GM23338 (cell line): ENCODE measurements at places on chromosomes 3 and 15.

- no peak for DNase-seq
These were observed 6.8 kb upstream of the GATA2 start for GRCh38 chr3:128499724-128500275.

DNA sequence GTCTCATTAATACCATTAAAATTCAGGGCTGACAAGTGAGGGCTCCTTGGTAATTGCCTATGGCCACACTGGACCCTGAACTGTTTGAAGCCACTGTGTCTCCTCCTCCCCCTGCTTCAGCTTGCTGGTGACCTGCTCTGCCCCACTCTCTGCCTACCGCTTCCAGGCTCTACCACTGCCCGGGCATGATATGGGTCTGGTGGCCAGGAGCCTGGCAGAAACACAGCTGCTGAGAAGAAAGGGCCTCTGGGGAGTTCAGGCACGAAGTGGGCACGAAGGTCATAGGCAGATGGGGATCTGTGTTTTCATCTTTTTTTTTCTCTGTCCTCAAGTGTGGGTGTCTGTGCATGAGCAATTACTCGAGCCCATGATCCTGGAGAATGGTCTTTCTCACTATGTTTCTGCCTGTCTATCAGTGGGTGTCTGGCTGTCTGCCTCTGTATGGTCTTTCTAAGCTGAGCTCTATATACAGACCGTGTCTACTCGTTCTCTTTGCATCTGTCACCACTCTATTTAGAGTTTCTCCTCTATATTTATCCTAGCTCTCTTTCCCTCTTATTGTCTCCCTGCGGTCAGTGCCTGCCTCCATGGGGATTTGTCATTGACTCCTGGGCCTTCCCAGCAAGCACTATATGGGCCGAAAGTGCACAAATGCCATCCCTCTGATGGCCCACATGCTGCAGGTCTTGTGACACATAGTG, 42.1 kb upstream of the EPHB1 start:
- DNase-seq = no peak

DNA sequence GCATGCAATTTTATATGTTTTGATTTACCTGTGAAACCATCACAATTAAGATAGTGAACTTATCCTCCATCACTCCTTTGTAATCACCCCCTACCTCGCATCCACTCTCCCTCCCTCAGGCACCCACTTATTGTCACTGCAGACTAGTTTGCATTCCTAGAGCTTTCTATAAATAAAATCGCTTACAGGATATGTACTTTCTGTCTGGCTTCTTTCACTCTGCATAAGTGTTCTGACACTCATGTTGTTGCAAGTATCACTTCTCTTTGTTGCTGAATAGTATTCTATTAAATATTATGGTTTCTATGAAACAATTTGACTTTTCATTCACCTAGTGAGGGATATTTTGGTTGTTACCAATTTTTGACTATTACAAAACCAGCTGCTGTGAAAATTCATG, 139.3 kb downstream of the RSRC1 start:
- DNase-seq = no peak

DNA sequence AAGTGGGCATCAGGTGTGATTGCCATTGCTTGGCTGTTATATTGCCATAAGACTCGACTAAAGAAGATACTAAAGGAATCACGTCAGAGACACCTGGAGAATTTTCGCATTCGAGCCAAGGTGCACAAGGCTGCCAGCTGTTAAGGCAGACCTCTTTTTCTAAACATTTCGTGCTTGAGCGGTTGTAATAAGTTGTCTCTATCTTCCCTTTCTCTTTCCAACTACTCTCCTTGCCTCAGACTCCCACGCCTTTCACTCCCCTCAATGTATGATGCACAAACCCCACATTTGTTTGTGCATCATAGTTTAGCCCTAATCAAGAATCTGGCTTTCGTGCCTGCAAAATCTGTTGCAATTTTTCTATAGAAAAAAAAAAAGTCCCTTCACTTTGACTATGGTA, 118.0 kb downstream of the IQCH start:
- no peak for DNase-seq

DNA sequence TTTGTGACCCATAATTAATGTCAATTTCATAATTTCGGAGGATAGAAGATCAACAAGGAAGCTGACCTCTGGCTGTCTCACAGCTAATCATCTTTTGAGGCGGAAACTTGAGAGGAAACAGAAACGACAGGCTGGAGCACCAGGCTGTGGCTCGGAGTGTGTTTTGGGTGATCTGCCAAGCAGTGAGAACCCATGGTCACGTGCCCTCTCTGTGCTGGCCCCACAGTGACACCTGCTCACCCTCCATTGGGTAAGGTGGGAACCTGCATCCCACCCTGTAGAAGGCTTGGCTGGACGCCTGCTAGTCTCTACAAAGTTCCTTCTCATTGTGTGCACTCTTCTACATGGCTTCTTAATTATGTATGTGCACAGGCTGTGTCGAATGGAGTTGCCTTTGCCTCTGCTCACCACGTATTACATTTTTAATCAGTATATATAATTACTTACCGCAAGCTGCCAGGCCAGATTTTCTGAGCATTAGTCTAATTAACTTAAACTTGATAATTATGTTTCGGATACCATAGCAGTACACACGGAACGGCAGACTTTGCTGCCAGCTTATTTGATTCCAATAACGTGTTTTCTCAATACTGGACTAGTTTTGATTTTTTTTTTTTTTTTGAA, 719.4 kb upstream of the CFAP20DC start:
- DNase-seq = no peak

- no peak for DNase-seq
These were observed 181.3 kb upstream of the WNT5A start for GRCh38 chr3:55668359-55668758.

GRCh38 chr15:68791431-68792283, 29.0 kb downstream of the ANP32A start:
- peak; percentile 36 for DNase-seq

DNA sequence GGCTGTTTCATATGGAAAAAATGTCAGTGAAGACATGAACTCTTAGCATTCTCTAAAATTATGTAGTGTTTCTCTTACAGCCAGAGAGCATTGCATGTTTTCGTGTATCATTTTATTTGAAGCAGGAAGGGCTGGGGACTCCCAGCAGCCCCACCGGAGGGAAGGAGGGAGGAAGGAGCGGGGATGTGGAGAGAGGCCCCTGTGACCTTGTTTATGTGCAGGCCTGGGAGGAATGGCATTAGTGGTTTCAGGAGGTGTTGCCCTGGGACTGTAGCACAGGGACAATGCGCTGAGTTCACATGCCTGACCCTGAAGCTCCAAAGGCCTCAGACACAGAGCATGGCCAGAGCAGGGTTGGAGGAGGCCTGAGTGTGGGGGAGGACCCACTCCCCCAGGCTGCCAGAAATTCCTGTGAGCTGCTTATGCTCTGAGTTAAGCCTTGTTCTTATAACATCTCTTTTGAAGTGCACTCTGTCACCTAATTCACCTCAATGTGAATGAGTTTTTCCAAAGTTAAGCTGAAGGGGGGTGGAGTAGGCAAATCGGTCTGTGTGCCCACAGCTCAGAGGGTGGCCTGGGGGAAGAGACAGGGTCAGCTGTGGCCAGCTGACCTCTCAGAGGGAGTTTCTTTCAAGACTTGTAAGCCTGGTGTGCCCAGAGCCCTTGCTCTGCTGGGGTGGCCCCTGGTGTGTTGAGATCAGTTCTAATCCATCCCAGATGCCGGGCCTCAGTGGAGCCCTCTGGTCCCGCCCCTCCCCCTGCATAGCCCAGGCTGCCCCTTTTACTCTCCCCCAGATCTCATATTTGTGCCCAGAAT, 3.9 kb upstream of the RNU6-1 start:
- DNase-seq = no peak

DNA sequence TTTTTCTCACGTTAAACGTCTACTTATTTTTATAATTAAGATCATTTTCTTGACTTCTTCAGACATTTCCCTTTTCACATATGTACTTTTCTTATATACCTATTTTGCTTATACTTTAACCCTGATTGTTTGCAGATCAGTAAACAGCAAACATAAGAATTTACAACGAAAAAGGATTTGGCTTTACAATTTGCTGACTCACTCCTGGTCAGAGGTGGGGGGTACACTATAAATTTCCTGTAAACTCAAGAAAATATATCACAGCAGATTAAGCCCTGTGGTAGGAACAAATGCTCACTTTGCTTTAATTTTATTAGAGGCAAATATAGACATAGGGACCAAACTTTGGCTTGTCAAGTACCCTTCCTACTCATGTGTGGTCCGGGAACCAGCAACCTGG, 185.0 kb downstream of the PLCL2 start:
- no peak for DNase-seq

DNA sequence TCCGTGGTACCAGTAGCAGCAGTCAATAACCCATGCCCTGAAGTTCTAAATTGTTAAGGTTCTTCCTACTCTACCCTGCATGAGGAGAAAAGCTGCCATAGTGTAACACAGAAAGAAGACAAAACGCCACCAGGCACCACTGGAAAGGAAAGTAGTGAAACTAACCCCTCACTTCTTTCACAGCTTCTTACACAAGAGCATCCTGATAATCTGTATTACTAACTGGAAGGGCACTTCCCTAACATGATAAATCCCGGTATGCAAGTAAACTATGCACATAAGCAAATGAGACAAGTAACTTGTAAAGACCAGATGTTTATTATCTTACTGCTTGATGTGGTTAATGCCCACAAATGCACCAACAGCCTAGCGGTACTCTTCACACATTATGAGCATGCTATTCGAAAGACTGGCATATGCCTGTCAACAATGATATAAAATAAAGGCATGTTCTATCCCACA, 141.3 kb downstream of the ADAM10 start:
- no peak for DNase-seq

- DNase-seq = peak; percentile 75
These were observed 118.6 kb downstream of the ANO10 start for GRCh38 chr3:43503067-43503728.

GRCh38 chr3:157163217-157163953, 3.4 kb upstream of the CCNL1 start:
- DNase-seq = no peak

GRCh38 chr3:45611628-45612081, 17.1 kb downstream of the LIMD1 start:
- DNase-seq = no peak

DNA sequence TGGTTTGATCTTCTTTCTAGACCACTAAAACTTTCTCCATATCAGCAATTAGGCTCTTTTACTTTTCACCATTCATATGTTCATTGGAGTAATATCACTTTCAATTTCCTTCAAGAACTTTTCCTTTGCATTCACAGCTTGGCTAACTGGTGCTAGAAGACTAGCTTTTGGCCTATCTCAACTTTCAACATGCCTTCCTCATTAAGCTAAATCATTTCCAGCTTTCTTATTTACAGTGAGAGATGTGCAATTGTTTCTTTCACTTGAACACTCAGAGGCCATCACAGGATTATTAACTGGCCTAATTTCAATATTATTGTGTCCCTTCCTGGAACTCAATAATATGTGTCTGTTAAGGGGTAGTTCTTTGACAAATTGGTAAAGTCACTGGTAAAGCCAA, 42.8 kb upstream of the PLOD2 start:
- no peak for DNase-seq

DNA sequence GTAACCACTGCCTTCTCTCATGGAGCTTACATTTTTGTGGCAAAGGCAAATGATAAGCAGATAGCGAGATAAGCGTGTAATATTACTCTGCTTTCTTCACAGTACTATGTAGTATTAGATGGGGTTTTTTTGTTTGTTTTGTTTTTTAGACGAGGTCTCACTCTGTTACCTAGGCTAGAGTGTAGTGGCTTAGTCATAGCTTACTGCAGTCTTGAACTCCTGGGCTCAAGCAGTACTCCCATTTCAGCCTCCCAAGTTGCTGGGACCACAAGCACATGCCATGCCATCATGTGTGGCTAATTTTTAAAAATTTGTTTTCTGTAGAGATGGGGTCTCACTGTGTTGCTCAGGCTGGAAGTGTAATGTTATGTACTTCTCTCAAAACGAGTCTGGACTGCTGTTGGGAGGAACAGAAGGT, 22.9 kb downstream of the MBNL1 start:
- no peak for DNase-seq

DNA sequence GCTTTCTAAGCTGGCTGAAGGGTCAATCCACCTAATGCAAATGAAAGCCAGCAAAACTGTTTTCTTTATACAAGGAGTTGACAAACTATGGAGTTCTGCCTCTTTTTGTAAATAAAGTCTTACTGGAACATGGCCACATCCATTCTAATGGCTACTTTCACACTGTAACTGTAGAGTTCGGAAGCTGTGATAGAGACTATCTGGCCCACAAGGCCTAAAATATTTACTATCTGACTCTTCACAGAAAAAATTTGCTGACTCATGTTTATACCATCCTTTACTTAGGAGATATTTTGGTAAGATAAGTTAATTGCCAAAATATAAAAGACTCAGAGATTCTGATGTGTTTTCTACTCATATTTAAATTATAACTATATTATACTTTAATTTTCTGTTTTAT, 93.7 kb upstream of the GK5 start:
- no peak for DNase-seq

DNA sequence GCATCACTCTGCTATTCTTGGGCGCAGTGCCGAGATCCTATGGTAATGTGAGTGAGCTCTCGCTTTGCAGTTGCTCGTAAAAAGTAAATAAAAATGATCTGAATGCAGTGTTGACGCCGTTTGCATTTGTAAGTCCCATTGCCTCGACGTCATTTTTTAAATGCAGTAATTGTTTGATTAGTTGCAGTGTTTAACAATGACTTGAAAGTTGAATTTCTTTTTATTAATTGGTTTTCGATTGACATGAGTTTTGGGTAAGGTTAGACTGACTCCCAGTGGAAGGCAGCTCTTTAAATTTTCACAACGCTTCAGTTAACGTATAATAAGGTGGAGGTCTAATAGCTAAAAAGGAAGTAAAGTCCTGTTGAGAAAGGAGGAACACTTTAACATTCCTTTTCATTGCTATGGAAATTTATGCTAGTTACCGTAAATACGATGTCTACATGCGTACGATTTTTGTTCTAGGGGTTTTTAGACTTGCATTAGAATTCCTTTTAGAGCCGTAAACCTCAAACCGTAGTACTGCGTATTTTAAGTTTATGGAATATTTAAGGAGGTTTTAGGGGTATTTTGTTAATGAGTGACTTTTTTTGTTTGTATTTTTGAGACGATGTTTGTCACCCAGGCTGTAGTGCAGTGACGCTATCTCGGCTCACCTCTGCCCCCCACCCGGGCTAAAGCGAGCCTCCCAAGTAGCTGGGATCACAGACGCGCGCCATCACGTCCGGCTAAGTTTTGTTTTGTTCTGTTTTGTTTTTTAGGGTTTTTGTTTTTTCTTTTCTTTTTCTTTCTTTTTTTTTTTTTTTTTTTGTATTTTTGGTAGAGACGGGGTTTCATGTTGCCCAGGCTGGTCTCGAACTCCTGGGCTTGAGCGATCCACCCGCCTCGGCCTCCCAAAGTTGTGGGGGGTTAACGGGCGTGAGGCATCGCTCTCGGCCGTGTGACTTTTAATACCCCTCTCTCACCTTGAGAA, 1.4 kb downstream of the MORF4L1 start:
- peak; percentile 47 for DNase-seq

DNA sequence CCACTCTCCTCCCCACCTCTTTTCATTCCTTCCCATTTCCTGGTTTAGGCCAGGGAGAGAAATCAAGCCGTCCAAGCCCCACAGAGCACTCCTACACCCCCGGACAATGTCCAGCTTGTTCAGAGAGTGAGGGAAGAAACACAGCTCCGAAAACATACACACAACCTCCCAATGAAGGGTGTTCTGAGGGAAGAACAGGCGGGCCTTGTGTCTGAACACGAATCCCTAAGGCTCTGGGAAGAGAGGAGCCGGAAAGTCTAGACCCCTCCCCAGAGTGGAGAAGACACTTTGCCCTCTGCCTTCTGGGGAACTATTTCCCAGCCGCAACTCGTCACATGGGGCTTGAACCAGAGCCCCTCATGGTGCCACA, 30.5 kb downstream of the ACAN start:
- DNase-seq = no peak
